ENCODE measurements at places on chromosomes 11 and 22. TPM values are rescaled to one million over a fixed set of nuclear protein-coding genes. Genes with fewer than 3 reads are reported as not detected.
A peak's percentile ranks its signal among the peaks of the same experiment; 100 is the strongest.

GRCh38 chr11:1879342-1879940, 12.3 kb downstream of the PRR33 start:
- no peak for DNase-seq

DNA sequence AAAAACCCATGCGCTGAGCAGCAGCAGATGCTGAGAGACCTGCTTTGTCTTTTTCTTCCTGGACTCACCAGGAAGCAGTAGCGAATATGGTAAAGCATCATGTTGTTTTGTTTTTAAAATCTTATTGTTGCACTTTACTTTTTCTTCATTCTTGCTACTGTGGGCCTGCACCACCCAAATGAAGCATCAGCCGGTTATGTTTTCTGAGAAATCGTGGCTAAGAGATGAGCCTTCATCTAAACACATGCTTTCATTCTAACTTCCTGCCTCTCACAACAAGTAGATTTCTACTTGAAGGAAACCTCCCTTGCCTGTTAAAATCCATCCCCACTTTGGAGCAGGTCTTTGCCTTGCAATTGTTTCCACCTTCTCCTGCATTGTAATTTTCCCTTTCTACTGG, 1025.9 kb downstream of the NTM start:
- no peak for DNase-seq

GRCh38 chr22:49289822-49290679, 537.6 kb downstream of the BRD1 start:
- DNase-seq = no peak

GRCh38 chr11:96875712-96876111, 485.9 kb downstream of the JRKL start:
- DNase-seq = no peak

GRCh38 chr22:43152357-43153071, 1.2 kb downstream of the TSPO start:
- DNase-seq = peak; percentile 47

- DNase-seq = no peak
These were observed 5.2 kb upstream of the FSHB start for GRCh38 chr11:30225642-30226041.

GRCh38 chr11:3153291-3153861, 11.7 kb downstream of the OSBPL5 start:
- no peak for DNase-seq

DNA sequence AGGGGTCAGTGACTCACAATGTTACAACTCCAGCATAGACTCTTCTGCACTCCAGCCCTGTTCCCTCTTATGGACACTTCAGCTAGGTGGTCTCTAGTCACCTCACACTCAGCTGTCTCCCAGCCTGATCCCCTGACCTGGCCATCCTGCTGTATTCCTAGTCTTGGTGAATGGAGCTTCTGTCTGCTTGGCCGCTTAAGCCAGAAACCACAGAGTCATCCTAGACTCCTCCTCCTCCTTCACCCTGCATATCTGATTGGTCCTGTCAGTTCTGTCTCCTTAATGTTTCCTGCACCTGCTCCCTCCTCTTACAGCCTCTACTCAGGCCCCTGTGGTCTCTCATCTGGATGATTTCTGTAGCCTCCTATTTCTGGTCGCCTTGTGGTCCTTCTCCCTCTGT, 144.9 kb downstream of the HIPK3 start:
- no peak for DNase-seq

DNA sequence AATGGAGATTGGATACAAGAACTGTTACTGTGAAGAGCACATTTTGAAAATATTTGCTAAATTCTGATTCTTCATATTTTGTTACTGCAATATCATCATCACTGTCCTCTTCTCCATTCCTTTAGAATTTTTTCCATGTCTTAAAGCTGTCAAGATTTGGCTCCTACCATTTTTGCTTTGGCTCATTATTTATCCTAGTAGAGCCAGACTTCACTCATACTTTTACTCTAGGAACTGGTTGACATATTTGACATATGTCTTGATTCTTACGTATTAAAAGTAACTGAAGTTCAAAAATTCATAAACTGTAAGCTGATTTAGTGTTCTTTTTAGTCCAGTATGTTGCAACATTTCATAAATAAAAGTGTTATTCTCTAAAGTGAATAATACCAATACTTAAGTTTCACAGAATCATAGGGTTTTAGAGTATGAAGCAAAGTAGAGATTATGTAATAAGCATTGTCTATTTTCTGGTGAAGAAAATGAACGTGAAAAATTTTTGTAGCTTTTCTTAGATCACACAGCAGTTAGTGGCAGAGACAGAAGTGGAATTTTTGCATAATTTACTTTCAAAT, 225.6 kb downstream of the TMEM135 start:
- no peak for DNase-seq

DNA sequence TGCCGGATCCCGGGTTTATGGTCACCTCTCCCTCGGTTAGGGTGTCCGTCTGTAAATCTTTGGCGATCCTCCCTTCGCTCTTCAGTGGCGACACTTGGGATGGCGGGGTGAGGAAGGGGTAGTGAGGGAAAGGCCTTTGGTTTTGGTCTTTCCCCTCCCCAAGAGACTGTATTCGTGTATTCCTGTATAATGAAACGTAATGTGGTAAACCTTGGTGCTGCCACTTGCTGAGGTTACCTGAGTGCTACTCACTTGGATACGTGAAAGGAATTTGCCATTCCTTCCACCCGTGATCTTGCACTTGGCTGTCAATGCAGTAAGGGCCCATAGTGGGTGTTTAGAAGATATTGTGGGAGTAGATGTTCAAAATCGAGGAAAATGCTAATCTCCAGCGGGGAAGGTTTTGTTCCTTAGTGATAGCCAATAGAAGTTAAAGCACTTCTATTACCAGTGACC, 578 bp upstream of the NUP160 start:
- no peak for DNase-seq

DNA sequence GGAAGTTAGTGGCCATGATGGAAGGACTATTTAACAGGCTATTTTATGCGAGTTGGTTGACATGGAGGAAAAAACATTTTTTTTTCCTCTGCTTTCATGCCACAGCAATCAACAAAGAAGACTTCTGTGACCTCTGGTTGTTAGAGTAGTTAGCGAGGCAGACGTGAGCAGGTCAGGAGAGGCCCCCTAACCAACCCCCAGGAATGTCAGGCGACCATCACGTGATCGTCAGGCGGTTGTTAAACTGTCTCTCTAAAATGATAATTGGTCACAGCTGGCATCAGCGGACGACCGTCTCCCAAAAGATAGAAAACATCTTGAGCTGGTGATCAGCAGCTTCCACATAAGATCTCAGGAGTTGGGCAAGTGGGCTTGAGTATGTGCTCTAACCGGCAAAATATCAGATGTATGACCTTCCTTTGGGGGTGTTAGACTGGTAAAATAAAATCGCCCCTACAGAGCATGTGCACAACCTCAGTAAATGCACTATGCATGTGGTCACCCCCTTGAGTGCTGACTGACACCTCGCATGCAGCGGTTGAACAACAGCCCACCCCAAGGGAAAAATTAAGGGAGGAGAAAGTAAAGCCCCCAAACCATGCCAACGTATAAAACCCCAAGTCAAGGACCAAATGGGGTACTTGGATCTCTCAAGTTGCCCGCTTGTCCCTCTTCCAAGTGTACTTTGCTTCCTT, 20.9 kb upstream of the NARS2 start:
- no peak for DNase-seq

DNA sequence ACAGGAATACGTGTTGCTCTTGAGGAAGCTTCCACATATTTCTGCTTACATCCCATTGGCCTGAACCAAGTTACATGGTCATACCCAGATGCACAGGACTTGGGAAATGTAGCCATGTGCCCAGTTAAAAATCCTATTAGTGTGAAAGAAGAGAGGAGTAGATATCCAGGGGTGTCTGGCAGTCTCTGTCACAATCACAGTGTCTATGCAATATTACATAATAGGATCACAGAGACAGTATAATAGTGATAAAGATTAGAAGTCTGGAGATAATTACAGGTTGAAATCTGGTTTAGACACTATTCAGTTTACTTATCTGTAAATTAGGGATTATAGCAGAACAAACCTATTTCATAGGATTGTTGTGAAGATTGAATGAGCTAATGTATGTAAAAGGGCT, 62.6 kb upstream of the SLC6A5 start:
- no peak for DNase-seq

- DNase-seq = no peak
These were observed 19.5 kb downstream of the TAB1 start for GRCh38 chr22:39419096-39419495.

- no peak for DNase-seq
These were observed 134.7 kb downstream of the TTC17 start for GRCh38 chr11:43493431-43493830.

GRCh38 chr11:87779276-87780067, 395.8 kb downstream of the RAB38 start:
- no peak for DNase-seq

DNA sequence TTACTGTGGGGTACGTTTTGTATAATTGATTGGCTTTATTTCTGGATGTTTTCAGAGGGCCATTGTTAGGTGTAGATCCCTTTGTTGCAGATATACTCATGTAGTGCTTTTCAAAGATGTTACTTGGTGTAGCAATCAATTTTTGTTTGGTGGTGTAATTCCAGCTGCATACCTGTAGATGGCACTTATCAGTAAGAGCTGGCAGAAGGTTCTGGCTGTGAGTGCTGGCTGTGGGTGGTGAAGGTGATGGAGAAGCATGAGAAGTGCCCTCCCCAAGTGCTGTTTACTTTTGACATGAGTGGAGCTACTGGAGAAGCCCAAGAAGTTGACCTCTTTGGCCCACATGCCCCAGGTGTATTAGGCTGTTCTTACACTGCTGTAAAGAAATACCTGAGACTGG, 1074.9 kb downstream of the FAM181B start:
- no peak for DNase-seq

- no peak for DNase-seq
These were observed 55.8 kb upstream of the PRODH start for GRCh38 chr22:18991821-18992442.

GRCh38 chr22:47139013-47139789, 376.8 kb downstream of the TBC1D22A start:
- DNase-seq = no peak

- no peak for DNase-seq
These were observed 8.2 kb downstream of the ARRB1 start for GRCh38 chr11:75342966-75343870.

Gene POTEH
- not detected for total RNA-seq

Gene SERPING1
- not detected for total RNA-seq

Gene OR51E1
- not detected for total RNA-seq

Gene SMTNL1
- not detected for total RNA-seq

Gene TMEM45B
- total RNA-seq = not detected

Gene KDM4E
- not detected for total RNA-seq

Gene SAA4
- total RNA-seq = not detected

Gene REXO2
- 140 TPM for total RNA-seq

Gene APOA4
- not detected for total RNA-seq

Measured in NCI-H460 (cell line).